Natural killer cell (primary cell): ENCODE measurements at places on chromosomes 7 and 10. TPM values are rescaled to one million over a fixed set of nuclear protein-coding genes. Genes with fewer than 3 reads are reported as not detected.

Gene SHH
- not detected for total RNA-seq

Gene GPR15LG
- total RNA-seq, result not detected

Gene PLEKHS1
- 0.23 TPM for total RNA-seq

Gene SEMA3E
- not detected for total RNA-seq

Gene LAMB1
- total RNA-seq, result not detected

Gene CDK5
- 8.0 TPM for total RNA-seq

Gene GRID2IP
- 0.39 TPM for total RNA-seq

Gene PPP1R17
- not detected for total RNA-seq

Gene TRIM4
- total RNA-seq, result 16.8 TPM

Gene EGR2
- total RNA-seq, result 17.2 TPM

Gene LSM5
- 21.1 TPM for total RNA-seq
